ENCODE measurements at places on chromosomes 7 and 10.

GRCh38 chr7:133230591-133231194, 22.2 kb upstream of the EXOC4 start:
- DNase-seq, result no peak

DNA sequence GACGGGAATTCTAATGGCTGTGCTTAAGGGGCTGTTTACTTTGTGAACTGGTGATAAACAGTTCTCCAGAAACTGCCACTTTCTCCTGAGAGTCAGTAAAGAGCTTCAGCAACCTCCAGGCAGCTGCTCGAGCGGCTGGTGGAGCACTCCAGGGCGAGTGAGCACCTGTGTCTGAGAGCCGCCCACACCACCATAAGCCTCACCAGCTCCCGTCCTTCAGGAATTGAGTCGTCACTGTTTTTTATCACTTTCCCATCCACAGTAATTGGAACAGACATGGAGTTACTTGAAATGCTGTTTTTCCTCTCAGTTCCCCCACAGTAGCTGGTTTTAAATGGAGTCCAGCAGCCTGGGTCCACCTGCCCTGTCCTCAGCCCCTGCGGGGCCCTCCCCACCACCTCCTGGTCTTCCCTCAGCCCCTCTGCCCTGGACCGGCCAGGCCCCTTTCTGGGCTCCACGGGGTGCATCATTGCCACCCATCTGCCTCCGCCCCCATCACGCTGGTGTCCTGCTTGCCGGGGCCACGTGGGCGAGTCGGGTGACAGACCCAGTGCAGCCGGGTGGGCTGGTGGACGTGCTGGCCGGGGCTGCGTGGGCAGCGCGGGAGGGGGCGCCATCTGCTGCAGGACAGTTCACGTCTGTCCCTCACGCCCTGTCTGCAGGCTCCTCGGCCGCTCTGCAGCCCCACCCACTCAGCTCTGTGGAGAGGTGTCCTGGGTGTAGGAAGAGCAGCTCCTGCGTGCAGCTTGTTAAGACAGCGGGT, 56.0 kb downstream of the NKX6-2 start:
- DNase-seq, result no peak

- DNase-seq, result no peak
Measured at GRCh38 chr7:49878089-49878488, 104.7 kb downstream of the VWC2 start.

GRCh38 chr7:65796205-65796604, 76.7 kb upstream of the VKORC1L1 start:
- DNase-seq, result no peak

DNA sequence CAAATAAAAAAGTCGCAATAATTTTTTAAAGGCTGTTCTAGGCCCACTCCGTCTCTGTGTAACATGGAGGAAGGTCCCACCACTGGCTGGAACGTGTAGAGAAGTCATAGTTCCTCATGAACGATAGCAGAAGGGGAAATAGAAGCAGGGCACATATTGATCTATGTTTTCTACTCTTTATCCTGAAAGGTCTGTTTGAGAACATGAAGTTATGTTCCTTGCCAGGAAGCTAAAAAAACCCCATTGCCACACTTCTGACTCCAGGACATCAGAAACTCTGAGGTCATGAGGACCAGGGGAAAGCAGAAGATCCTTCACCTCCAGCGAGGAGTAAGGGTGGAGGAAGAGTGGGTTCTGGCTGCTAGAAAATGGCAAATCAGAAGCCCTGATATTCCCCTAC, 10.8 kb downstream of the ANKRD22 start:
- DNase-seq, result no peak

GRCh38 chr7:31419505-31420055, 79.1 kb upstream of the NEUROD6 start:
- DNase-seq, result no peak

DNA sequence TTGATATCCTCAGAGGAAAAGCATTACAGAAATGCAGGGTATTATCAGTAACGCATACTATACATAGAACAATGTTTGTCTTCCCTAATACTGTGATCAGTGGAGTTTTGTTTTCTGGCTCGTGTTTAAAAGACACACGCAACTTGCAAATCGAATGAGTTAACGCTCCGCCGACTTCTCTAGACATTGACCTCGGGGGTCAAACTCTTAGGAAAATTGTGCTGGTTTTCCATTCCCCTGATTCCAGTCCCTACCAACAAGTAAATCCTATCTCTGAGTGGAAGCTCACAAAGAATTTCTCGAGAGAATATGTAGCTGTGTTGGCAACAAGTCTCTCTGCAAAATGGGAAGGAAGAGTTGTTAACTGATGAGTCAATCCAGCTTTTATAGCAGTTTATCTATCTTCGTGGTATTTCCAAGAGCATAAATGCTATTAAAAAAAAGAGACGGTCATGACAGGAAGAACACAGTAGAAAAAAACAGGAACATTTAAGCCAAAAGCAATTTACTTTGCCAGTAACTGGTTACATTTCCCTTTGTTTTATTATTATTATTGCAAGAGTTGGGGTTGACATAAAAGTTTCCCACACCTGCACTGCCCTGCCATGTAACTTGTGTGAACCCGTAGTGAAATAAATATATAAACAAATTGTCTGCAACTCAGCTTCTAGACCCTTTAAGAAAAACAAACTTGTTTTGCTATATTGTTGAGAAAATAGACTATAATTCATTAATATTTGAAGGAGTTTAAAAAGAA, 144.4 kb downstream of the ARID5B start:
- DNase-seq, result no peak
